ENCODE measurements at places on chromosomes 3 and 15.

GRCh38 chr3:150097588-150097890 is 126.8 kb upstream of the PFN2 start:
- no peak for DNase-seq

- no peak for DNase-seq
Observed at GRCh38 chr3:168073842-168074605, 21.7 kb downstream of the GOLIM4 start.

- DNase-seq = no peak
Observed at GRCh38 chr3:72434296-72434695, 413.9 kb downstream of the SHQ1 start.

DNA sequence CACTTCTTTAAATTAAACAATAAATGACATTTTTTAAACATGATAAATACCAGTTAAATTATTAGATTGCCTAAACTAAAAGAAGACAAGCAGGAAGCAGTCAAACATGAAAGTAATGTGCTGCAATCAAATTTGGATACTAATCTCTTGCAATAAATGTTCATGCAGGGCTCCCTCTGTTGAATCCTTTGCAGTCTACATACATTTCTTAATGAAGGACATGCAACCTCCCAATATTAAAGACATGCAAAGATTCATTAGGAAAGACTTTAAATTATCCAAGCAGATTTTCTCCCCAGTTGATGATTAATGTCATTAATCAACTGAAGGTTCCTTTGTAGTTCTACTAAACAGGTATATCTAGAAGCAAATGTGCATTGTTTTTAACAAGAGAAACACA is 245.4 kb downstream of the ZIC4 start:
- DNase-seq = no peak

DNA sequence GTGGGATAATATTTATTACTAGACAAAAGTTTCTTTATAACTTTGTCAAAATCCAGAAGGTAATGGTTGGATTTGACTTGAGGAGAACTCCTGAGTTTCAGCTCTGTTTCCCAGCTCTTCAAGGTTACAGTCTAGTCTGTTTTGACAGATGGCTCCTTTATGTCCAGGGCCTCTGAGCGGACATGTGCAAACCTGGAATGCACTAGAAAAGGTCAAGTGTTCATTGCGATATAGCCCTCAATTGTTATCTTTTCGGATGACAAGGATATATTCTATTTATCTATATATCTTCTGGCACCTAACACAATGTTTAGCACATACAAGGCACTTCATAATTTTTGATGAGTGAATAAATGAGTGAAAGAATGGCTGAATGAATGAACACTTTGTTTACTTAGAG is 513.2 kb upstream of the GOLIM4 start:
- no peak for DNase-seq

DNA sequence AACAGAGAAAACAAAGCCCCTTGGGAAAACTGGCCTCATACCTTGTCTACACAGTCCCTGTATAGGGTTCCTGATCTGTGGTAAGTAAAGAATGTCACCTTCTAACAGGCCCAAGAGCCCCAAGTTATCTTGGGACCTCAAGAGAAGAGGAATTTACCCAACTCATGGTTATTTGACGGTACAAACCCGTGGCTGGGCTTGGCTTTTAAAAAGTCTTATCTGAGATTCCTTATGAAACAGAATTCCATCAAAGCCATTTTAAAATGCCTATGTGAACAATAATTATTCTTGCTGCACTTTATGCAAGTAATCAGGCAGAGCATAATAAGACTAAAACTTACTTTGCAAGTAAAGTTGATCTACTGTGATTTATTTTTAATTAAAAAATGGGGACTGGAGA is 13.9 kb upstream of the SORD start:
- no peak for DNase-seq

DNA sequence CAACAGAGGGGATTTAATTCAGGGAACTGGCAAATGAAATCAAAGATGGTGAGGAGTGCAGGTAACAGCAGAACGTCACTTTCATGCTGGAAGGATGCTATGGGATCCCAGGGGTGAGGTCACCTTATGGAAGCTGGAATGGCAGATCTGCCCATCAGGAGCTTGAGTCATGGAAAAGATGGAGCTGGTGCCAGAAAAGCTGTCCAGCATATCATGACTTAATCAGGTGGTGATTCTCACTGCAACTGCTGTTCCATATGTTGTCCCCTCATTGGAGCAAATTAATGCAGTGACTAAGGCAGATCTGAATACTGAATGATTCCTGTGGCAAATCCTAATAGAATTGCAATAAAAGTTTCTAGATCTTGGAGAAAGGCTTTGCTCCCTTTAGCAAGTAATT is 38.4 kb downstream of the HHLA2 start:
- DNase-seq = no peak

DNA sequence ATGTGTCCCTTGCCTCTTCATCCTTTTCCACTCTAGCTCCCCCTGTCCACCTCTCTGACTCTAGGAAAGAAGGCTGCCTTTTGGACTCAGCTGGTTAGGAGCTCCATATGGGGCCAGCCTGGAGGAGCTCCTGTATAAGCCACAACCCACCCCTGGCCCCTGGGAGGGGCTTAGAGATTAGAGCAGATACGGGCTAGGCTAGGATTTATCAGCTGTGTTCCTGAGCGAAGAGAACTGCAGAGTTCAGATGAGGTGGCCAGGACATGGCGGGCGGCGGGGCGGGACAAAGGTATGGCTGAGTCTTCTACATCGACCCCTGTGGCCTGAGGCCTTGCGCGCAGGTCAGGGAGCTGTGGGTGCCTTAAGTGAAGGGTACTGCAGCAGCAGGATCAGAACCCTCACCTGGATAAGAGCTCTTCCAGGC is 7.9 kb downstream of the NBEAL2 start:
- DNase-seq = no peak

DNA sequence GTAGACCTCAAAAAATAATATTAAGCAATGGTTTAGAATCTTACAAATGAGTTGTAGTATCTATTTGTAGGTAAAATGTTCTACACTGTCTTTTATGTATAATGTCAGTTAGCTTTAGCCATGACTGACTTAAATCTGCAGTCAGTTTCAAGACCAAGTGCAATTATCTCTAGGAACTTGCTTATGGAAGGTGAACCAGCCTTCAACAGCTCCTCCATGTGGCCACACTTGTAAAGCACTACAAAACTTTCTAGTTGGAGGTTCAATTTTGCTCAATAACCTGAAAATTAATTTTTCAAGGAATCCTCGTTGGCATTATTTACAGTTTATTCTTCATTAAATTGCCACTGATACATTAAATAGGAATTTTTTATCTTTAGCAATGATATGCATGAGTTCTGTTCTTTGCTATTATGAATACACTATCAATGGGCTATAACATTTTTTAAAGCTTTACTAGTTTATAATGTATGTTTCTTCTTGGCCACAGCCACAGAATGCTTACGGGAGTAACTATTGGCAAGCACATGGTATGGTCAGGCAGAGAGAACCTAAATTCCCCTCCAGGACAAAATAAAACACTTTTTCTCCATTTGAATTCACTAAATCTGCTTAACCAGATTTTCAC is 315.3 kb upstream of the UBE2E2 start:
- DNase-seq = no peak

- DNase-seq = no peak
Observed at GRCh38 chr15:61396235-61396919, 167.3 kb upstream of the RORA start.

DNA sequence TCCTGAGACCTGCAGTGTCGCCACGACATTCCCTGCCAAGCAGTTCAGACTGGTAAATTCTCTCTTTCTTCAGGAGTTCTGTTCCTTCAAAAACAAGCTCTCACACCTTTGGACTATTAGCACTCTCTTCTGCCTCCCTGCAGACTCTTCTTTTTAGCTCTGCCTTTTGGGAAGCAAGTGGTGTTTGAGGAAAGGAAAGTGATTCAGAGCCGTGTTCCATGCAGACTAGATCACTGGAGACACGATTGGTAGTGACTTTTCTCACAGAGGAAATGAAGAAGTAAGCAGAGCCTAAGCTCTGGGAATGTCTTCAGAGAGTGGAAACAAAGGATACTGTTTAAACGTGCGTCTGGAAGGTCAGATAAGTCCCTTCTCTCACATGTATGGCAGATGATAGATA is 270.6 kb upstream of the TPRG1 start:
- no peak for DNase-seq

GRCh38 chr3:194967151-194968117 is 281.8 kb downstream of the FAM43A start:
- DNase-seq = no peak

DNA sequence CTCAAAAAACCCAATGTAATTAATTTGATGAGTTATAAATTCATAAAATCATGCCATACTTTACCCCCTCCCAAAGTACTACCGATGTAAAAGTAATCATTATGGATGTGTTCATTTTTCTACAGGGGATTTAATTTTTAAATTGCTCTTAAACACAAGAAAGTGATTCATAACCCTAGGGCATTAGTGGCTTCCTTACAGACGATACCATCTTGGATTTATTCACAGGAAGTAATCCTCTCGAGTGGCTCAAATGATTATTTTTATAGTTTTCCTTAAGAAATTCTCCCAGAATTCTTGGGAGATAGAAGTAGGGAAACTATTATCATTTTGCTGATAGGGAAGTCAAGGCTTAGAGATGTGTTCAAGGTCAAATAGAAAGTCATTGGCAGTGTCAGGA is 80.9 kb downstream of the PEX5L start:
- DNase-seq = no peak

DNA sequence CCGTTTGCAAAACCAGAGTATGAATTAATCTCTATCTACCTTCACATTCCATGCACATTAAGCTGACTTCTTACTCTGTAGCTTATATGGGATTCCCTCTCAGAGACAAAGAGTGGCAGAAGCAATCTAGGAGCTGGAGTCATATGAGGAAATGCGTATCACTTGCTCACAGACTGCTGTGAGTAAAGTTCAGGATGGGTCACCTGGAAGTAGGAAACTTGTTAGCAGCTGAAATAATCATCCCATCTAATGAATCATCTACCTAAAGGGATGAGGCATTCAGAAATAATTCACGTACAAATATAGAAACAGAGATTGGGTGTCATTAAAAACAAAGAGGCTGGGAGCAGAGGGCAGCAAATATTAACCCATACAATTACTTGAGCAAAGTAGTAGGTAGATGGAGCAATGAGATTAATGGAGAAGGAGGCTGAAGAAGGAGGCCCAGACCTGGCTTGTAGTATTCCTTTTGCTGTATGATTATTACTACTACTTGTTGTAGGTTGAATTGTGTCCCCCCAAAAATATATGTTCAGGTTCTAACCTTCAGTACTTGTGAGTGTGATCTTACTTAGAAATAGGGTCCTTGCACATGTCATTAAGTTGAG is 866.3 kb downstream of the ROBO2 start:
- no peak for DNase-seq

- no peak for DNase-seq
Observed at GRCh38 chr3:5012367-5012766, 33.1 kb downstream of the BHLHE40 start.

GRCh38 chr3:157626817-157627216 is 123.6 kb upstream of the VEPH1 start:
- DNase-seq = no peak

DNA sequence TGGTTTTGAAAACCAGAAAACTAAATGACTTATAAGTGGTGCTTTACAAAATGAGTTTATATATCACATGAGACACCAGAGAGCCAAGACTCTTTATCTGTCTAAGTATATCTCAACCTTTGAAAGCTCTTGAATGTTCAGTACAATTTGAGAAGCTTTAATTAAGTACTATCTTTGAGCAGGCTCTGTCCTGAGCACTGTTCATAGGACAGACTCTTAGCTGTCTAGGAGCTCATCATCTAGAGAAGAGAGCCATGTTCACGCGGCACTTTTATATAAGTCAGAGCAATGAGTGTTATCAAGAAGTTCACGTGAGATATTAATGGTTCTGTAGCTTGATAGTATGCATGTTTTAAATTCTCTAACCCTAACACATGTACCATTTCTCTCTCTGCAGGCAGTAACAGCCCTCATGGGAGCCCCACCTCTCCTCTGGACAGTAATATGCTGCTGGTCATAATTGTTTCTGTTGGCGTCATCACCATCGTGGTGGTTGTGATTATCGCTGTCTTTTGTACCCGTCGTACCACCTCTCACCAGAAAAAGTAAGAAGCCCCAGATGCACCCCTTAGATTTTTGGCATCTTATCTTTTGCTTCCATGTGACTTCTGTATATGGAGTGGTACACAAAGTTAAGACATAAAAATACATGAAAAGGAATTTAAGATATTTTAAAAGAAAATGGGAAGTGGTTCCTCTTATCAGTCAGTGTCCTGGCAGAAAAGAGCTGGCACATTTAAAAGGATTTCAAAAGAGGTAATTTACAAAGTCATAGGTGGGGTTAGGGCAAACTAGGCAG is 86.0 kb downstream of the HCN4 start:
- no peak for DNase-seq

DNA sequence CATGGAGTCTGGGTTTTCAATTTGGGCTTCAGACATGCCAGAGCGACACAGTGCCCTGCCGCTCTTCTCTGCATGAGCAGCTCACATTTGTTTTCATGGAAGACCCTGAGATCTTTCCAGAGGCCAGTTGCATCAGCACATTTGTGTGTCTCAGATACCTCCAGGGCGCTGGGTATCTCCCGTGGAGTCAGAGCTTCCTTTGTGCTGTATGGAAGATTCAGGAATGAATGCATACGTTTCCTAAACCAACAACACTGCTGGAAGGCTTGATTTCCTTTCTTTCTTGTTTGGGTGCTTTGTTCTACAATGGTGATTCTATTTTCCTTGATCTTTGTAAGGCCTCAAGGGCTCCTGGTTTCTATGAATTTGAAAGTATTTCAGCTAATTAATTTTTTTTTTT is 106.5 kb downstream of the CACNA2D3 start:
- DNase-seq = no peak

DNA sequence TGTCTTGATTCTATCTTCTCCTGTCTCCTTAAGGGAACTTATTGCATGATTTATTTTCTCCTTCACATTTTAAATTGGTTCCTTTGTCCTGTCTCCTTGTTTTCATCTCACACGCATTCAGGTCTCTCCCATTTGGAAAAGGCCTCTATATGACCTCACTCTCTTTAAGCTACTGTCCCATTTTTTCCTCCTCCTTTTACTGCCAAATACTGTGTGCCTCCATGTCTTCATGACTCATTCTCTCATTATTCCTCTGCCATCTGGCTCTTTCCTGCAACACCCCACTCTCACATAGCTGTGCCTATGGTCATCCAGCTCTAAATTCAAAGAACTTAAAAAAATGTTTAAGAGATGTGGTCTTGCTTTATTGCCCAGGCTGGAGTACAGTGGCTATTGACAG is 48.0 kb downstream of the TYRO3 start:
- peak; percentile 28 for DNase-seq

- DNase-seq = no peak
Observed at GRCh38 chr3:159536876-159537275, 451.8 kb upstream of the IL12A start.

DNA sequence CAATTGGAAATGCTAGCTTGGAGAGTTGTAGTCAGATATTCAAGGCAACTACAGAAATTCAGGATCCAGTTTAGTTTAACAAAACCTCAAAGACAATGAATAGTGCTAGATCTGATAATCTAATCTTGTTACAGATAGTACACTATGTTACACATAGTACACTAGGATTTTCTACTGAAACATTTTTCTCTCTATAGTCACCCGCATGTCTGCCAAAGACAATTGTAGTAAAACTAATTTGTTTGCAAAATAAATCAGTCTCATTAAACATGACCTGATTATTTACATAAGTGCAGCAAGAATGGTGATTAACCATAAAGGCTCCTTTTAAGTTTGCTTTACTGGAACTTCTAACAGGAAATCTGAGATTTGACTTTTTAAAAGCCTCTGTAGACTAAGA is 52.0 kb downstream of the ILDR1 start:
- DNase-seq = no peak

GRCh38 chr3:125683067-125683829 is 88.0 kb upstream of the OSBPL11 start:
- peak; percentile 21 for DNase-seq

- DNase-seq = no peak
Observed at GRCh38 chr15:98610991-98611390, 37.3 kb upstream of the IGF1R start.

All from NCI-H1694 (cell line).